ENCODE measurements at places on chromosomes 3 and 15. TPM values are rescaled to one million over a fixed set of nuclear protein-coding genes. Genes with fewer than 3 reads are reported as not detected.

The DNAH12 gene
- 0.09 TPM for total RNA-seq

The DLEC1 gene
- 0.09 TPM for total RNA-seq

The PP2D1 gene
- total RNA-seq, result not detected

The ABHD17C gene
- total RNA-seq, result 25.7 TPM

The GXYLT2 gene
- 1.6 TPM for total RNA-seq

The EAF1 gene
- 15.1 TPM for total RNA-seq

The HDC gene
- total RNA-seq, result not detected

The KCNH8 gene
- not detected for total RNA-seq

The TAGLN3 gene
- total RNA-seq, result 0.05 TPM

The TNNC1 gene
- total RNA-seq, result 0.86 TPM

The NBEAL2 gene
- total RNA-seq, result 68.6 TPM

The NANOGP8 gene
- total RNA-seq, result not detected

The PLSCR2 gene
- total RNA-seq, result not detected

The ADAMTSL3 gene
- 0.34 TPM for total RNA-seq

The FGD5 gene
- total RNA-seq, result 0.03 TPM

The GRK7 gene
- total RNA-seq, result 0.02 TPM

The PAQR5 gene
- total RNA-seq, result 93.4 TPM

The GOLGA6L24 gene
- not detected for total RNA-seq

The NUP210 gene
- 42.8 TPM for total RNA-seq

The CSPG4 gene
- 0.13 TPM for total RNA-seq

The SIDT1 gene
- total RNA-seq, result 0.32 TPM

The NR1I2 gene
- not detected for total RNA-seq

The ROBO1 gene
- total RNA-seq, result 8.3 TPM

The PLD1 gene
- total RNA-seq, result 8.3 TPM

The SLC35G2 gene
- total RNA-seq, result 21.9 TPM

The SNX22 gene
- 1.2 TPM for total RNA-seq

The PARL gene
- total RNA-seq, result 67.0 TPM

The SLC41A3 gene
- 27.2 TPM for total RNA-seq

The SLC12A8 gene
- total RNA-seq, result 2.3 TPM

The NCBP2 gene
- 46.2 TPM for total RNA-seq

The GOLGA6D gene
- not detected for total RNA-seq

The DUOXA2 gene
- not detected for total RNA-seq

The A4GNT gene
- total RNA-seq, result not detected

The APPL1 gene
- total RNA-seq, result 15.9 TPM

The XCR1 gene
- not detected for total RNA-seq

The TPM1 gene
- total RNA-seq, result 382 TPM

The SGO1 gene
- total RNA-seq, result 13.7 TPM

The CTXN2 gene
- total RNA-seq, result not detected

The TTC23 gene
- total RNA-seq, result 10.2 TPM

The SERINC4 gene
- total RNA-seq, result 0.09 TPM

The ATP13A5 gene
- not detected for total RNA-seq

The DCUN1D1 gene
- 17.3 TPM for total RNA-seq

The CAPN3 gene
- 0.22 TPM for total RNA-seq

The ISL2 gene
- total RNA-seq, result 2.9 TPM

The MASP1 gene
- not detected for total RNA-seq

The CHD2 gene
- total RNA-seq, result 27.6 TPM

Measured in A549 treated with AZD2906 at 1 μM for 4 hours (cell line).